ENCODE measurements at places on chromosomes 11 and 22. TPM values are rescaled to one million over a fixed set of nuclear protein-coding genes. Genes with fewer than 3 reads are reported as not detected.
A peak's percentile ranks its signal among the peaks of the same experiment; 100 is the strongest.

DNA sequence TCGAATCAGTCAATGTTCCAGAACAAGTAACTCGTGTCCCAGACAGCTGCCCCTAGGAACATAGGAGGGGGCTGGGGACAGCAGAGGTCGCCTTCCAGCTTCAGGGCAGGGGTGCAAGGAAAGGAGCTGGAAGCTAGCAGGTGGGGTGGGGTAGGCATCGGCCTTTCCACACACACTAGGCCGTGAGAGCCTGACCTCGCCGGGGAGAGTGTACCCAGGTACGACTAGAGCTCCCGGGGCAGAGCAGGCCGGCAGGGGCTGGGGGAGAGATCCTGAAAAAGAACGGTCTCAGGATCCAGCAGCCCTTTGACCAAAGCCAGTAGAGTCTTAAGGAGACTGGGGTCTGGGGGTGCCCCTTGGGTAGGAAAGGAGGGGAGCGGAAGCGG is 1127.5 kb downstream of the BRD1 start:
- DNase-seq, result no peak

The SYCE3 gene
- not detected for total RNA-seq

The TMPRSS5 gene
- 2.0 TPM for total RNA-seq

DNA sequence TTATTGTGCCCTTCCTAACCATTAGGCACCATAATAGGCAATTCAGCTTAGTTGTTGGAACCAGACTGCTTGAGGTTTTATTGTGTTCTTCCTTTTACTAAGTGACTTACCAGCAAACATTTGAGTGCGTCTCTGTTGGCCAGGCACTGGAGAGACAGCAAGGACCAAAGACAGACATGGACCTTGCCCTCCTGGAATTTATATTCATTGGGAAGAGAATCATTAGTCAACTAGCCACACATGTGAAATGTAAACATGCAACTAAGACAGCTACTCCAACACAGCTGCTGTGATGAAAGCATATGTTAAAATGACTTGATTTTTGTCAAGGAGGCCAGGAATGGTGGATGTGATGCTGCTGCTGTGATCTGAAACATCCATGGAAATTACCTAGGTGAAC is 106.4 kb downstream of the TRAF6 start:
- DNase-seq, result no peak

The GLYATL1 gene
- total RNA-seq, result not detected

GRCh38 chr22:25193548-25193947 is 6.1 kb upstream of the CRYBB3 start:
- DNase-seq, result no peak

DNA sequence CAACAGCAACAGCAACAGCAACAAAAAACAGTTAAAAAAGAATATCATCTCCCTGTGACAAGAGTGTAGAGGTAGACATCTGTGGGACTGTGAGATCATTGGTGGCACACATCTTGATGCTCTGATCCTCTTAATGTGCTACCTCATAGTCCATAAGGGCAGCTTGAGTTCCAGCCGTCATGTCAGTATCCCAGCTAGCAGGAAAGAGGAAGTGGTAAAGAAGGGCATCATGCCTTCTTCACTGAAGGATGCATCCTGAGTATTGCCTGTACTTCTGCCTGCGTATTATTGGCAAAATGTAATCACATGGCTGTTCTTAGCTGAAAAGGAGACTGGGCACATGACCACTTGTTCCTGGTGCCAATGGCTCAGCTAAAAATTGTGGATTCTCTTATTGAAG is 314.3 kb downstream of the TBC1D22A start:
- DNase-seq, result no peak

DNA sequence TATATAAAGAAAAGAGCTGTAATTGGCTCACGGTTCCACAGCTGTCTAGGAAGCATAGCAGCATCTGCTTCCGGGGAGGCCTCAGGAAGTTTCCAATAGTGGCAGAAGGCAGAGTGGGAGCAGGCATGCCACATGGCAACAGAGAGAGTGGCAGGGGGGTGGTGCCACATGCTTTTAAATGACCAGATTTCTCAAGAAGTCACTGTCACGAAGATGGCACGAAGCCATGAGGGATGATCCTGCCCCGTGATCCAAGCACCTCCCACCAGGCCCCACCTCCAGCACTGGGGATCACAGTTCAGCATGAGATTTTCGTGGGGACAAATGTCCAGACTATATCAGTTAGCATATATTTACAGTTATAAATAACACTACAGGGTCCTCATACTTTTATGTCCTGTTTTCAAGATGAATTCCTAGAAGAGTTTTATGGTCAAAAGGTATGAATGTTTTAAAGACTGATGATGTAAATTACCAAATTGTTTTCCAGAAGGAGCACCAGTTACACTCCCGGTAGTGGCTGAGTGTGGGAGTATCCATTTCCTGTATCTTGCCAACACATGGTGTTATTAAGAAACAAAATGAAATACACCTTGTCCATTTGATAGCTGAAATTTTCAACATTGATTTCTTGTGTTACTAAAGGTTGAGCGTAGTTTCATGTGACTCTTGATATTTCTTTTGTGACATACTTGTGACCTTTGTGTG is 19.2 kb downstream of the FAM118A start:
- DNase-seq, result no peak

The DKK3 gene
- total RNA-seq, result 847 TPM

The MED15 gene
- total RNA-seq, result 98.6 TPM

- DNase-seq, result no peak
Measured at GRCh38 chr11:17816232-17816931, 81.8 kb downstream of the KCNC1 start.

DNA sequence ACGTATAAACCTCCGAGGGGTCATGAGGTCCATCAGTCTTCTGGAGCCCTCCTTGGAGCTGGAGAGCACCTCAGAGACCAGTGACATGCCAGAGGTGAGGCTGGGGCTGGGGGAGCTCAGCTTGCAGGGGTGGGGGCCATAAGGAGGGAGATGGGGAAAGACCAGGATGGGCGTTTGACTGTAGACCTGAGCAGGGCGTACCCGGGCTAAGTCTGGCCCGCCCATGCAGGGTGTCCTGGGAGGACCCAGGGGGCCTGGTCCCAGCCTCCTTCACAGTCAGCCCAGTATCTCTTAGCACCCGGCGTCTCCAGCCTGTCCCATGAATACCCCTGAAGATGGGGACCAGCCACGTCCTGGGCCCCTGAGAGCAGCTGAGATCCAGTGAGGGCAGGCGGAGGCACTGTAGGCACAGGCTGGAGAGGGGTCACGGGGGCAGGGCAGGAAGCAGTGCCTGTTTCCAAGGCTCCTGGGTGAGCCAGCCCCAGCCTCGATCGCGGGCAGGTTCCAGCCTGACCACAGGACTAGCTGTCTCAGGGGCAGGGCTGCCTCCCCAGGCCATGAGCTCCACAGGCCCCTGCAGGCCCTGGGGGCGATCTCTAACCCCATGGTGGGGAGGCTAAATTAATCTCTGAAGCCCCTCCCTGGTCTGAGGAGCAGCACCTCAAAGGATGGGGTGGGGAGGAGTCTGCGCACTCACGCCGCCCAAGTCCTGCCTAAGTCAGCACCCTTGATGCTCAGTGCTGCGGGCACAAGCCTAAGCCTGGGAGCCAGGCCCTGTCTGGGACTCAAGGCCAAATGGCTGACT is 7.1 kb downstream of the SSH3 start:
- no peak for DNase-seq

DNA sequence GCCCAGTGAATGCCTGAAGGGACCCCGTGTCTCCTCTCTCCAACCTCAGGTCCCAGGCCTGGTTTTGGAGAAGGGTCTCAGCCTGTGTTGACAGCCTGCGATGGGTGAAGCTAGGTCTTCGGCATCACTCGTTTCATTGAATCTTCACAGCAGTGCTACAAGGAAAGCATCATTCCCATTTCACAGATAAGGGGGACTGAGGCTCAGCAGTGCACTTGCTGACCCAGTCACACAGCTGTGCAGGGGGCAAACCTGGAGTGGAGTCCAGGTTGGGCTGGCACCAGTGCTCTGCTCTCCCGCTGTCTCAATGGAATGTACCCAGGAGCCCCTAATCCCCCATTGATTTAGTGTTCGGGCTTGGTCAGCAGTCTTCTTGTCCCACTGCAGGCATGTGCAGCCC is 10.9 kb upstream of the YWHAH start:
- no peak for DNase-seq

The MS4A12 gene
- not detected for total RNA-seq

DNA sequence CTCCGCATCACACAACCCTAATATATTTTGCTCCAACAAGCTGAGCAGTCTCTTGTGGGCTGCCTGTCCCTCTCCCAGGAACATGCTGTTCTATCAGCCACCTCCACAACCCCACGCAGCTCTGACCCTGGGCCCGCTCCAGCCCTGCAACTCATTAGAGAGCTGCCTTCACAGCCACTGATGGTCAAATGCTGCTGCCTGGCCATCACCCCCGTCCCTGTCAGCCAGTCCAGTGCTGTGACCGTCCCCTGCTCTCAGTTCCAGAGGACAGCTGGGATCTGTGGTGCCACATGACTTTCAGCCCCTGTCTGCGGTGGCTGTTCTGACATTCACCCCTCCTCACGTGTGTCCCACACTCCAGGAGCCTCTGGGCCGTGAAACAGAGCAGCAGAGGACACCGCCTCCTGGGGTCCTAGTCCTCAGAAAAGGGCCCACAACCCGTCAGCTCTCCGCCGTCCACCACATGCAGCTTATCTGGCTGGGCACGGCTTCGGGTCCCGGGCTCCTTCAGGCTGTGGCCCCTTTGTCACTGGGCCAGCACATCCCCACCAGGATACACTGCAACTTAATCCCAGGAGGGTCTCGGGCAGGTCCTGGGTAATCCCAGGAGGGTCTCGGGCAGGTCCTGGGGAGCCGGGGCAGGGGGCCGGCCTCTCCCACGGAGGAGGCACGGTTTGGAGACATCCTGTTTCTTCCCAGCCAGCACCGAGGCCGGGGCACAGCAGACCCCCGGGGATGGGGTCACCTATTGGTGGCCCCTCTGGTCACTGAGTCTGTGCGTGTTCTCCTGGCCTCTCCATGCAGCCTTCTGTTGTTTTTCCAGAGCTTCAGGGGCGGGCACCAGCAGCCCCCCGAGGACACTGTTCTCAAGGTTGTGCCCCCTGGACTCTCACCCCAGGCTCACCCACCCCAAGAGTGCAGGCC is 15.1 kb downstream of the CRELD2 start:
- DNase-seq, result no peak

DNA sequence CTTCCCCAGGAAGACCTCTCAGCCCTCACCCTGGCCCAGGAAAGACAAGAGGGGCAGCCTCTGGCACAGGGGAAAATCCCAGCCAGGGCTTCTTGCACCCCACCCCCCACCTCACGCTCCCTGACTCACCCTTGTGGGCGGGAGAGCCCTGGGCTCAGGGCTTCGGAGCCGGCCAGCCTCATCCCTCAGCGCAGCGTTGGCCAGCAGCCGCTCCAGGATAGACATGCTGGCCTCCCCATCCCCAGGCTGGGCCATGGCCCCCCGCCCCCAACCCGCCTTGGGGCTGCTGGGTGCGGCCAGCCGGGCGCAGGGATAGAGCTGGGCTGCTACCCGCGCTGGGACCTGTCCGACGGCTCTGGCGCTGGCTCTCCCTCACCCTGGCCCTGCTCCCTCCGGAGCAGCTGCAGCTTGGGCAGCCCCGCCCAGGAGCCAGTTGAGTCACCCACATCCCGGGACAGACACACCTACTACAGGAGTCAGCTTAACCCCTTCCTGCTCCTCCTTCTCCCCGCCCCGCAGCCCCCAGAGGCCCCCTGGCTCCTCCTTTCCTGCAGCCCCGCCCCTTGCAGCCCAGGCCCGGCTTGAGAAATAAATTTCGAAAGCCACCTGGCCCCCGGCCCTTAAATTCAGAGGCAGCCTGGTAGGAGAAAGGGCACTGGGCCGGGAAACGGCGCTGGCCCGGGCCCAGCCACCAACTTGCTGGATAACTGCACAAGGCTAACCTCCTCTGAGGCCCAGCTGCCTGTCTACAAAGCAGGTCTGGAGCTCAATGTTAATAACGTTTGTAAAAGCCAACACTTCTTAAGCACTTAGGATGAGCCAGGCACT is 13.4 kb downstream of the TNKS1BP1 start:
- DNase-seq, result peak; percentile 92

DNA sequence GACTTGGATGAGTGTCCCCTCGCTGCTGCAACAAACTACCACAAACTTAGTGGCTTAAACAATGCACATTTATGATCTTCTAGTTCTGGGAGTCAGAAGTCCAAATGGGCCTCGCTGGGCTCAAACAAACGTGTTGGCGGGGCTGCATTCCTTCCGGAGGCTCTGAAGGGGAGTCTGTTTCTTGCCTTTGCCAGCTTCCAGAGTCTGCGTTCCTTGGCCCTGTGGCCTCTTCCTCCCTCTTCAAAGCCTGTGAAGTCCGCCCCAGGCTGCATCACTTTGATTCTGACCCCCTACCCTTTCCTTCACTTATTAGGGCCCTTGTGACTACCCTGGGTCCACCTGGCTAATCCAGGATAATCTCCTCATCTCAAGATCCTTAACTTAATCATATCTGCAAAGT is 80.3 kb upstream of the NECTIN1 start:
- DNase-seq, result no peak

The ZNRF3 gene
- total RNA-seq, result 17.2 TPM

DNA sequence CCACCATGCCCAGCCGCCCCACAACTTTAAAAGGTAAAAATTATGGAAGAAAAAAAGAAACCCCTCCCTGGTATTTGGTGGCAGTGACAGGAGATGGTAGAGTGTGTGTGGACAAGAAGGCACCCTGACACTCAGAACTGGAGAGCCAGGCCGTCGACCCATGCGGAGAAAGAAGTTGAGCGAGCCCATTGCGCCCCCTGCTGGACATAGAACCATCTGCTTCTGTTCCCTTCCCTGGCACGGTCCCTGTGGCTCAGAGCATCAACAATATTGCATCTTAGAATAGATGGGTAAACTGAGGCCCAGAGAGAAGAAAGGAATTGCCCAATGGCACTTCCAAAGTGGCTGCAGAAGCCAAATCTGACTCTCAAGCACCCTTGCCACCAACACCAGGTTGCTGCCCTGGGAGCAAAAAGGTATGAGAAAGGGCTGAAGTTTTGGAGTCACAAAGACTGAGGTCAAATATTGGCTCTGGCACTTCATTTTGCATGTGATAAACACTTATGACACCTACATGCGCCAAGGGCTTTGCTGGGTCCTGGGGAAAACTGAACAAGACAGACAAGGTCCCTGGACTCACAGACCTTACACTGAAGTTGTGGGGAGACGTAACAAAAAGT is 8.6 kb downstream of the MRPL11 start:
- peak; percentile 22 for DNase-seq

The AKIP1 gene
- total RNA-seq, result 58.7 TPM

- no peak for DNase-seq
Measured at GRCh38 chr22:41913842-41914534, 886 bp downstream of the SHISA8 start.

DNA sequence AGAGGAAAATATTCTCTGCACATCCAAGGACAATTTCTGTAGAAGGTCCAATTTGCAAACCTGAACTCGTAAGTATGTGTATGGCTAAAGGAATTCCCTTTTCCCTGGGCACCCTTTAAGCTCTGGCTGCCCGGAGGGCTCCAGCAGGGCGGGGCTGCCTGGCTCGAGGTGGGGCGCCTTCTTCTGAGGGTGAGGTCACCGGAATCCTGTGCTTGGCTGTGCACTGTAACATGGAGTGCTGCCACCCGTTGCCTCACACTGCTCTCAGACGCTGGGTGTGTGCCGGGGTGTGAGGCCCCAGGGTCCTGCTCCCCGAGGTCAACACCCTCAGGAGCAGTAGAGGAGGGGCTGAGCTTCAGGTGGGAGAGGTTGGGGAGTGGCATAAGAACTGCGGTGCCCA is 61.5 kb downstream of the SYN3 start:
- peak; percentile 25 for DNase-seq

GRCh38 chr22:23272834-23273233 is 92.5 kb downstream of the BCR start:
- no peak for DNase-seq

The EIF3L gene
- total RNA-seq, result 226 TPM

- DNase-seq, result no peak
Measured at GRCh38 chr11:31643857-31644256, 134.3 kb downstream of the ELP4 start.

The XNDC1N gene
- total RNA-seq, result 7.7 TPM

Data from thoracic aorta (tissue), 2 donors.